ENCODE measurements at places on chromosomes 2 and 18.
A peak's percentile ranks its signal among the peaks of the same experiment; 100 is the strongest.

GRCh38 chr18:79951545-79952455, at the start of gene SLC66A2:
Gene SLC66A2 (minus strand): TSS chr18:79951653. CDS start chr18:79950926, 727 bp downstream.
- DNase-seq, result peak; percentile 92

- DNase-seq, result no peak
Observed at GRCh38 chr2:98508709-98509066, 64.0 kb downstream of the INPP4A start.

- no peak for DNase-seq
Observed at GRCh38 chr2:222833410-222833809, 27.4 kb upstream of the ACSL3 start.

DNA sequence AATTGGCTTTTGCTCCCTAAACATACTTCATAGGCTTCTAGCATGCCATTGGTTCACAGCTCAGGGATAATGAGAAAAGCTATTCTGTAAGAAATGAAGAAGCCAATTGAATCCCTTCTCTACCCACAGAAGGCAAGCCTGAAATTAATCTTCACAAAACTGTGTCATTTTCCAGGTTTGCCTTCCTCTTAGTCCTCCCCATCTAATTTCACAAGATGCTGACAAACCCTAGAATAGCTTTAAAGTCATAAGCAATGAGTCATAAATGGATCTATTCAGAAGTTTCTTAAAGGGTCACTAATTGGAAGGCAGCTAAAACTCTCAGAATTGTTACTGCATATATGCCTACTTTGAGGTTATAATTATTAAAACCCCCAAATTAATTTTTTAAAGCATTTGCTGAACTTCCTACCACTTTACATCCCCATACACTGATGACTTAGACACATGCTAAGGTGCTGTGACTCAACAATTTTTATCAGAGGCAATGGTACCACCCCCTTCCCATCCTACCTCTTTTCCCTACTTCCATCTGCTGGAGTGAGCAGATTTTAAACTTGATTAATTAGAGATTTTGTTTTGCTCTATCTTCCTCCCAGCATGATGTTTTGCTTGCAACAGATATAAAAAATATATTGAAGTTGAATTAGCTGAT, 51.3 kb upstream of the NABP1 start:
- DNase-seq, result no peak

GRCh38 chr18:53686965-53687364, 537.5 kb downstream of the MBD2 start:
- DNase-seq, result no peak

- DNase-seq, result no peak
Observed at GRCh38 chr18:48295586-48296311, 113.4 kb downstream of the ZBTB7C start.

GRCh38 chr2:235160281-235160810, 208.5 kb downstream of the SH3BP4 start:
- DNase-seq, result no peak

Measured in activated T-helper 1 cell treated with Interleukin-2 at 50 U/mL for 16 hours (primary cell).